T-helper 2 cell (primary cell): ENCODE measurements at places on chromosomes 11 and 22.

- DNase-seq: no peak
Measured at GRCh38 chr22:21816787-21817496, 50.5 kb downstream of the MAPK1 start.

- DNase-seq: peak; percentile 10
Measured at GRCh38 chr22:38230108-38230825, 28.5 kb downstream of the MAFF start.

GRCh38 chr11:64095273-64095817 lies 59.6 kb downstream of the FLRT1 start:
- no peak for DNase-seq

DNA sequence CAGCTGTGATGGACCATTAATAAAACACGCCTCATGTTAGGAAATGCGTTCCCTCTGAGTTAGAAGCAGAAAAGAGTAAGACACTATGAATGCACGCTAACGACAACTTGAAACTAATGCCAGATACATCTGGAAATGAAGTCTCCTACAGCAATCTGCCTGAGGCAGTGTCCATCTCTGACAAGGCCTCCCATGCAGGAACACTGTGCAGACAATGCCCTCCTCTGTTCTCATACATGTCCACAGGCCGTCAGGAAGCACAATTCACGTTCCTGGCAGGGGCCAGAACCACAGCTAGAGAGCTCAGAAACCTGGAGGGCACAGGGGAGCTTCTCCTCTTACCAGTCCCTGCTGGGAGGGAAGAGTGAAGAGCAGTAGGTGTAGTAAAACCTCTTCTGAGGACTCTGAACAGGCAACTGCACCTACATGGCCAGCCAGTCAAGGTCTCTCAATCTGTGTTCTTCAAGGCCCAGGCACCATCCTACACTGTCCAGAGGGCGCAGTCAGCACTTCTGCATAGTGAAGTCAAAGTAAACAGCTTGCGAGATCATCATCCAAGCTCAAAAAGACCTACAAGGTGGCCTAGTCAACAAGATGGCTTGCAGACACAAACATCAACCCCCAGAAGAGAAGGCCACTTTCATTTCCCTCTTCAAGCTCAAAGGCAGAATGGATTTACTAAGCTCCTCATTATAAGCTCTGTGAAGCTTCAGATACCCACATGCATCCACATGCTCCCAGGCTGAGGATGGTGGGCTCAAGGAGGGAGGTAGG lies 41.5 kb upstream of the CYP2D6 start:
- DNase-seq: no peak

- DNase-seq: no peak
Measured at GRCh38 chr11:126317756-126318573, 14.1 kb downstream of the DCPS start.

- no peak for DNase-seq
Measured at GRCh38 chr11:22192642-22193347, at the start of gene ANO5. Gene ANO5 (plus strand): TSS chr11:22193085. CDS start chr11:22193493, 408 bp downstream.

DNA sequence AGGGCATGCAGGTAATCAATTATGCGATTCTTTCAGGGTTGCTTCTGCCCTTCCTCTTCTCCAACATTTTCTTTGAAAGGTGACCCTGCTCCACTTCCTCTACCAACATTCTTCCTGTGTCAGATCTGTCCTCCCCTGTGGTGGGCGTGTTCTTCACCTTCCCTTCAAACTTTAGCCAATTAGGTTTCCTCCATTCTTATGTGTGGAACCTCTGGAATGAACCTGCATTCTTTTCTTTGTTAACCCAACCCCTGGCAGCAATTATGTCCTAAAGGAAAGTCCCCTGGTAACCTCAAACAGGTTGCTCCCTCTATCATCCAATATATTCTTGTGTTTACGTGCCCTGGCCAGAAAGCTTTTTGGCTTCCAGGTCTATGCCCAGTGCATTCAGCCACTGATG lies 22.4 kb downstream of the KIRREL3 start:
- no peak for DNase-seq

- DNase-seq: no peak
Measured at GRCh38 chr11:30775233-30775522, 189.0 kb upstream of the MPPED2 start.

GRCh38 chr11:66259956-66260355 lies 8.5 kb upstream of the RAB1B start:
- DNase-seq: no peak

- no peak for DNase-seq
Measured at GRCh38 chr22:37228106-37229011, 15.7 kb downstream of the RAC2 start.

DNA sequence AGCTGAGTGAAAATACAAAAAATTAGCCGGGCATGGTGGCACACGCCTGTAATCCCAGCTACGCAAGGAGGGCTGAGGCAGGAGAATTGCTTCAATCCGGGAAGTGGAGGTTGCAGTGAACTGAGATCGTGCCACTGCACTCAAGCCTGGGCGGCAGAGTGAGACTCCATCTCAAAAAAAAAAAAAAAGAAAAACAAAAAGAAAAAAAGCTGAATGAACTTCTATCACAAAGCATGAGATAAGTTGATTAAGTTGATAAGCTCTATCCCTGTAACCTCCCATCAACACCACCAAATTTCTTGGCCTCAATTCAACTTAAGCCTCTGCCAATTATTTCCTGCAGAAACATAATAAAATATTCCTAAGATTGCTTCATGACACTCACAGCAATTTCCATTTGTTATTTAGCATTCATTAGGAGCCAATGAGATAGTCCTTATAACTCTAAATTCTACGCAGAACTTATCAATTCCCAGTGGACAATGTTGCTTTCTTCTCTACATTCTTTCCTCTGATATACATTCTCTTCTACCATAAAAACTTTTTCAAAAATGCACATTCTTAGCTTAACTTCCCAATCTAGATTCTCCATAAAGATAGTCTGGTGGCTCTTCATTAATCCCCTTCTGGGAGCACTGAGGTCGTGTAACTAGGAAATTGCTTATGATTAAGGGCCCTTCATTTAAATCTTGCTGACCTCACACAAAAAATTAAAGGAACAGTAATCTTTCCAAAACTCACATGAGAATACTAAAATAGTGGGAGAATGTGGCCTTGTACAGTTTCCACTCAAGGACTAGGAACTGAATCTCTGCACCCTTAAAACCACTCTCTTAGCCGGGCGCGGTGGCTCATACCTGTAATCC lies 2.9 kb downstream of the AMBRA1 start:
- no peak for DNase-seq

- DNase-seq: no peak
Measured at GRCh38 chr22:42855721-42856120, 1.4 kb downstream of the ARFGAP3 start.

- no peak for DNase-seq
Measured at GRCh38 chr11:34263441-34264091, 94.2 kb downstream of the ABTB2 start.

- DNase-seq: no peak
Measured at GRCh38 chr11:126718276-126718675, 282.3 kb downstream of the KIRREL3 start.

GRCh38 chr11:131710511-131710910 lies 340.1 kb downstream of the NTM start:
- DNase-seq: no peak

GRCh38 chr11:64850979-64851567 lies 6.6 kb upstream of the CDC42BPG start:
- DNase-seq: peak; percentile 72

- DNase-seq: no peak
Measured at GRCh38 chr22:46855681-46856080, 93.2 kb downstream of the TBC1D22A start.

DNA sequence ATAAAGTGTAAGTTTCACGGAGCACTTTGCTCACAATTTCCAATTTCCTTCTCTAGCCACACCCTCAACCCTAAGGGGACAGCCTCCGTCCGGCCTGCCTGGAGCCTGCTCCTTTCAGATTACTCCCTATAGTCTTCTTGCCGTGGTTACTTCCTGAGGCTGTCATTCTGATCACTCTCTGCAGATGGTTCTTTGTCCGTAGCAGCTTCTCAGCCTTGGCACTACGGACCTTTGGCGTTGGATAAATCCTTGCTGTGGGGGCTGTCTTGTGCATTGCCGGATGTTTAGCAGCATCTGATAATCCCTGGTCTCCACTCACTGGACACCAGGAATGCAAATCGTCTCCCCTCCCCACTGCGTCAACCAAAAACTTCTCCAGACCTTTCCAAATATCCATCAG lies 447.5 kb upstream of the KIRREL3 start:
- no peak for DNase-seq

DNA sequence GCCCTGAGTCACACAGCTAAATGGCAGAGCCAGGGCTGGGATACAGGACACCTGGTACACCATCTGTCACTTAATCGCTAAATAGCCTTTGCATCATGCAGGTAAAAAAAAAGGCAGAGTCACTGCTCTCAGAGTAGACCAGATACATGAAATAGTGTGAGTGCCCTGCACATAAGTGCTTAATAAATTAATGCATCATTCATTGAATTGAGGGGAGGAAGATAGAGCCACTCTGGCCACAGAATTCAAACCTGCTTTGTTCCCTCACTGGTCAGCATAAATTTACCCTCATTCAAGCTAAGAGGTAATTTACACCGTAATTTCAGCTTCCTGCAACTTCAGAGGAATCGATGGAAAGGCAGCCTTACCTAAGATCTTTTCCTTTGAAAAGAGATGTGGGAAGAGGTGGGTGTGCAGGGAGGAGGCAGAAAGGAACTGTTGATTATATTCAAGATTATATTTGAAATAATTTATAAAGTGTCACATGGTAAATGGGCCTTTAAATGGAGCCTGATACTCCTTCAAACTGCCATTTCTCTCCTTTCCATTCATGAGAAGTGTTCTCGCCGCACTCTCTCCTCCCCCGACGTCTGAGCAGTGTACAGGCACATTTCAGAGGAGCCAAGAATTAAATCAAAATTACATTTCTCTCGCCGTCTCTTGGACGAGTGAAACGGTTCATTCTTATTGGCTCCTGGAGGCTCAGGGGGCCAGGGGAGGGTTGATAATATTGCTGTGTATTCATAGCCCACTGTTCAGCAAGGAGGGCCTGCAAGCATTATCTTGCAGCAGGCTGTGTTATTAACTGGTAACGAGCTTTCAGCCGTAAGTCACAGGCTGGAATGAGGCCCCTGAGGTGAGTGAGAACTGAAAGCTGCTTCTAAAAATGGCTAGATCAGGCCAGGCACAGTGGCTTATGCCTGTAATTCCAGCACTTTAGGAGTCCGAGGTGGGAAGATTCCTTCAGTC lies 52.2 kb upstream of the HMGXB4 start:
- DNase-seq: no peak
